ENCODE measurements at places on chromosomes 13 and 19. TPM values are rescaled to one million over a fixed set of nuclear protein-coding genes. Genes with fewer than 3 reads are reported as not detected.

DNA sequence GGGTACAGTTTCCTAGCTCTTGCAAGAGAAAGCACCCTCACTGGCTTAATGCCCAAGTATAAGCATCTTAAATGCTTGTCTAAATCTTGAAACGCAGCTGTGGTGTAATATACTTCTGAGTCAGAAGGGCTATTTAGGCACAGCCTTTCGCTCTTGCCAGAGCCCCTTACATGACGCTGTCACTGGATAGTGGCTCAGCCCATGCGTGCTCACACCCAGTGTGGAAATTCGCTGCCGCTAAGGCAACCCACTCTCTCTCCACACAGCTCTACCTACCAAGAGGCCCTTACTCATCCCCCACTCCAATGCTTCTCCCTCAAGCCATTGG lies 24.0 kb downstream of the UQCRFS1 start:
- no peak for DNase-seq

The SLC7A10 gene
- total RNA-seq = 2.5 TPM

The CAMSAP3 gene
- 28.4 TPM for total RNA-seq

GRCh38 chr13:29458419-29458818 lies 137.1 kb downstream of the SLC7A1 start:
- no peak for DNase-seq

GRCh38 chr13:93305886-93306285 lies 79.3 kb downstream of the GPC6 start:
- no peak for DNase-seq

DNA sequence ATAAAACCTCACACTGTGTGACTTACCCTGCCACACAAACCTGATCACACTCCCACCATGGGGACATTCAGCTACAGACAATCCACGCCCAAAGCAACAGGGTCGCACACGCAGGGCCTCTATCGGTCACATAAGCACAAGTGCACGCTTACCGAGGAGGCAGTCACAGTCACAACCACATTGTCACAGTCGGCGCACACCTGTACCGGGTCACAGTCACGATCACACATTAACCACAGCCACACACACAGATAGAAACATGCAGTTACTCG lies 579 bp downstream of the ZNF566 start:
- DNase-seq = no peak

The HS6ST3 gene
- 0.48 TPM for total RNA-seq

DNA sequence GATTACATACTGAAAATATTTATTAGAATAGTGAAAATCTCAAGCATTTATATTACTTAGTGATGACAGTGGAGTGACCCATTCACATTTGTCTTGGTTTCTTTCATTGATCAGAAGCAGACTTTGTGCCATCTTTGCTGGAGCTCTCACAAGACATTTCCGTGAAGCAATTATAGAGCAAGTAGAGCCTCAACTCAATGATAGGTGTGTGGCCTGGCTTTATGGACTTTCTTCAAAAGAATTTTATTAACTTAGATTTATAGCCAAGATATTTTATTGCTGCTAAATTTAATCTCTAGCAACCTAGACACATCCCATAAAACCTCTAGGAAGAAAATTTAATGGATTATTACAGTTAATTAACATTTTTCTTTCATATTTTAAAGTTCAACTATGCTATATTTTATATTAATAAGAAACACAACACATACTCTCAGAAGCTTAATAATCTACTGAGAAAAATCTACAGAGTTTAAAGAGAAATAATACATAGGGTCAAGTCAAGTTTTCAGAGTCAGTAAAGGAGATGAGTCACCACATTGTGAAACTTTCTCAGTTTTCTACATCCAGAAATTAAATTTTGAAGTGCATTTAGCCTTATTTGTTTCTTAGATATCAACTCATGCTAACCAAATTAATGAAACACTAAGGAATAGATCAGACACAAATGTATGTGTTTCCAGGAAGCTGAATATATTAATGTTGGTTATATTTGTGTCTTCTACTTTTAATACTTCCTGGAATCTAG lies 160.5 kb downstream of the LACC1 start:
- no peak for DNase-seq

DNA sequence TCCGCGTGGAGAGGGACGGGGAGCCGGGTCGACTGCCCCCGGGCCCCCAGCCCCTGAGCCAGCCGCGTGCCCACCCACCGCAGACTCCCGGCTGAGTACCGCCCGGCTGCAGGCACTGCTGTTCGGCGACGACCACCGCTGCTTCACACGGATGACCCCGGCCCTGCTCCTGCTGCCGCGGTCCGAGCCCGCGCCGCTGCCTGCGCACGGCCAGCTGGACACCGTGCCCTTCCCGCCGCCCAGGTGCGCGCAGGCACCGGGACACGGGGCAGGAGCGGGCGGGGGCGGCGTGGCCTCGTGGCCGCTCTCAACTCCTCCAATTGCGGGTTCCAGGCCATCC lies 1.6 kb downstream of the AMH start:
- no peak for DNase-seq

The PTH2 gene
- total RNA-seq = 0.96 TPM

The SLC10A2 gene
- not detected for total RNA-seq
